ENCODE measurements at places on chromosomes 1 and 21.

DNA sequence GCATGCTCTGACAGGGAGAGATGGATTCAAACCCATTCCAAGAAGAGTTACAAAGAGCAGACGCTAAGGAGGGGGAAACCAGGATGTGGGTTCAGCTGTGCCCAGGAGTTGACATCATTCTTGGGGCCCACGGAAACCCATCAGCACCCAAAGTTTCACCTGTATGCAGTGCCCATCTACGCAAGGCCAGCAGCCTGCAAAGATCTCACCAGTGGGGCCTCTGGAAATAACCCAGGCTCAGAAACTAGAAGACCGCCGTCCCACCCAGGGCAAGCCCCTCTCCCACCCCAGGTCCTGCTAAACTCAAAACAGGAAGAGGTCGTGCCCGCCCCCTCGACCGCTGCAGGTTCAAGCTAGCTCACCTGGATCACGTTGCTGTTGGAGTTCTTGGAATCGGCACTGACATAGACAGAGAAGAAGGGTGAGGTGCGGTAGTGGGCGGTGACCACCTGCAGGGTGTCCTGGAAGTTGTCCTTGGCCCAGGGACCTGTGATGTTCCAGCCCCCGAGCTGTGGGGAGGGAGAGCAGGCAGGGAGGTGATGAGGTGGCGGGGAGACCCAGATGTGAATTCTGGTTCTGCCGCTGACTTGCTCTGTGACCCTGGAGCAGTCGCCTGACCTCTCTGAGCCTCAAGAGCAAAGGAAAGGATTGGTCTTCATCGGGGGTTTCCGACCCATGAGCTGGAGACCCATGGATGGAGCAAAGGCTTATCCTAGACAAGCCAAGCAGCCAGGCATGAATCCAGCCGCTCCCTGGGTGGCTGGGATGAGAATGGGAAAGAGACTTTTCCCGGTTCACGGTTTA, 31.7 kb downstream of the ECE1 start:
- no peak for DNase-seq

DNA sequence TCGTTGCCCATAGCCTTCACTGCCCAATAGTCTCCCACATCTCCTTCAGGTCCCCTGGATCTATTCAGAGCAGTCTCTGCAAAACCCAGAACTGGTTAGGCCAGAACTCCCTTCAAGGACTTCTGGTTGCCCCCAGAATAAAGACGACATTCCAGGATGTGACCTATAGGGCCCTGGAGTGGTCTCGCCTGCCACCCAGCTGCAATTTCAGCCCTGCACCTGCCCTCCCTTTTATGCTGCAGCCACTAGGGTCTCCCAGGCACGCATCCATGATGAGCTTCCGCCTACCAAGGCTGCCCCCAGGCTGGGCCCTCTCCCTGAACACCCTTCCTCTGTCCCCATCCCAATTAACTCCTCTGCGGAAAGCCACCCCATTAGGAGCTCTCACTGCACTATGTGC, 7.2 kb upstream of the TSPEAR start:
- DNase-seq: no peak

GRCh38 chr1:197321811-197322210, 53.8 kb downstream of the CRB1 start:
- no peak for DNase-seq

DNA sequence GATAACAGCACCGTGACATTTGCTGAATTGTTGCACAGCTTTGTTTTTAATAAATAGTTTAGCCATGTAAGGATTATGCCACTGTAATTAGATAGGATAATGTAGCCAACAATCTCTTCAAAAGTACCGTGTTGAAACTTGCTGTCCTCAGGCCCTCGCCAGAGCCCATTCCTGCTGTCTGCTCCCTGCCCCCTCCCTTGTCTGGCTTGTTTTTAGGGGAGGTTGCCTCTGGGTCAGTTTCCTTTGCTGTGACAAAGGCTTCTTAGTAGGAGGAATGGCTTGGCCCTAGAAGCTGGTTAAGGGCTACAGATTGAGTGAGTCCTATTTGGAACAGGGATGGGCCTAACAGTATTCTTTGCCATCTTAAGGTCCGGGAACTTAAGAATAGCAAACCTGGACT, 107.9 kb downstream of the LMO4 start:
- DNase-seq: no peak

DNA sequence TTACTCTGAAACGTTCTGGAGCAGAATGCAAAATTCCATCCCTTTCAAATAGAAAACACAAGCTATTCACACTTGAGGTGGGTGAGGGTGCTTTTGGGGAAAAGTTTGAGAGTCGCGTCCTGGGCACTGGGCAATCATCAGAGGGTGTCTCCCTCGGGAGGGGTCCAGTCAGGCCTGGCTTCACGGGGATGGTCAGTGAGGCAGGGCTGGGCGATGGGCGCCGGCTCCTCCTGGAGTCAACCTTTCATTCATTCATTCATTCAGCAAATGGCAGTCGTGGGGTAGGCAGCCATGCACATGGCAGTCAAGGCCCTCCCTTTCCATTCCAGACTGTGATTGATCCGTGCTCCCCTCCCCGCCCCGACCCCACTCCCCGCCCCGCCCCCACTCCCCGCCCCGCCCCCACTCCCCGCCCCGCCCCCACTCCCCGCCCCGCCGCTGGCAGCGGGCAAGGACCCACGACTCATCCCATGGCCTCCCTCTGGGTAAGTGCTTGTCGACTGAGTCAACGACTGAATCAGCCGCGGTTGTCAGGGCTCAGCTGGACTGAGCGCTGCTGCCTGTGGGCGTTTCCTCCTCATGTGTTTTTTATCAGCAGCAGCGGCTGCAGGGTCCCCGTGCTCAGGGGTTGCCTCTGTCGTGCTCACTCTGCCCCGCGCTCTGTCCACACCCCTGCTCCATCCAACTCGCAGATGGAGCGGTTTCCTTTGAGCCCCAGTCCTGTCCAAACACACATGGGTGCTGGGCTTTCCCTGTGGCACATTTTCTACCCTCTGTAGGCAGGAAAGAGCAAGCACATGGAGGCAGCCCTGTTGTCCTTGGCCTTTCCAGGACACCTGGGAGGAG, 12.5 kb upstream of the SPSB1 start:
- no peak for DNase-seq

DNA sequence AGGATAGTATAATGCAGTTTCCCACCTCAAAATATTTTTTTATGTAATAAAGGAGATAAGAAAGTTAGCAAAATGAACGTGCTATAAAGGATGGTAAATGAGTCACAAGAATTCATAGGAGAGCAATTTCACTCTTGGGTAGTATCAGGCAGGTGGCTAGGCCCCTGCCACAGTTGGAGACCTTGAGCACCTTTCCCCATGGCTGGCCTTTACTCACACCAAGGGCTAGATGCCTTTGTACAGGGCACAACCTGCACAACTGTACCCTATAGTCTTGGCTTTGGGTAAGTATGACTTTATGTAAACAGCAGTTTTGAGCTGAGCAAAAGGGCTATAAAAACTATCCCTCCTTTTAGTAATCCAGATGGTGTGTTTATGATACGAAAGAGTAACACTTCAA, 85.1 kb downstream of the CTH start:
- DNase-seq: no peak

- no peak for DNase-seq
Measured at GRCh38 chr1:119228335-119229080, 88.1 kb upstream of the WARS2 start.

- DNase-seq: no peak
Measured at GRCh38 chr1:200206761-200207160, 179.3 kb downstream of the NR5A2 start.

GRCh38 chr21:38386967-38387366, 111.3 kb downstream of the ERG start:
- no peak for DNase-seq

DNA sequence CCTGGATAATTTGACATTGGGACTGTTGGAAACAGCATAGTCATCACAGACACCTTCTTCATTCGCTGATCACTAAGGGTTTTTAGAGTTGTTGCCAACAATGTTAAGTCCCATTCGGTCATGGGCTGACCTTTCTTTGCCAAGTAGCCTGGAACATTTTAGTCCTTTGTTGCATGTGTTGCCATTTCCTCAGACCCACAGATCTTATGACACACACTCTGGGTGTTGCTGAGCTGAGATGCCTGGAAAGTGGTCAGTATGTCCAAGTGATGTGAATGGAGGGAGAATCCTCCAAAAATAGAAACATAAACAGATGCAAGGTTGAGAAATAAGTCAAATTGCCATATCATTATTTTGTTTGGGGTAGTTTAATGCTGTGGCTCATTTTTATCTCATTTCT, 61.5 kb upstream of the GJA5 start:
- DNase-seq: no peak

GRCh38 chr1:160665330-160666078, 18.7 kb upstream of the SLAMF1 start:
- DNase-seq: no peak

- DNase-seq: no peak
Measured at GRCh38 chr1:74679811-74680210, 6.2 kb upstream of the ERICH3 start.

- no peak for DNase-seq
Measured at GRCh38 chr1:243883551-243883950, 33.5 kb upstream of the AKT3 start.

DNA sequence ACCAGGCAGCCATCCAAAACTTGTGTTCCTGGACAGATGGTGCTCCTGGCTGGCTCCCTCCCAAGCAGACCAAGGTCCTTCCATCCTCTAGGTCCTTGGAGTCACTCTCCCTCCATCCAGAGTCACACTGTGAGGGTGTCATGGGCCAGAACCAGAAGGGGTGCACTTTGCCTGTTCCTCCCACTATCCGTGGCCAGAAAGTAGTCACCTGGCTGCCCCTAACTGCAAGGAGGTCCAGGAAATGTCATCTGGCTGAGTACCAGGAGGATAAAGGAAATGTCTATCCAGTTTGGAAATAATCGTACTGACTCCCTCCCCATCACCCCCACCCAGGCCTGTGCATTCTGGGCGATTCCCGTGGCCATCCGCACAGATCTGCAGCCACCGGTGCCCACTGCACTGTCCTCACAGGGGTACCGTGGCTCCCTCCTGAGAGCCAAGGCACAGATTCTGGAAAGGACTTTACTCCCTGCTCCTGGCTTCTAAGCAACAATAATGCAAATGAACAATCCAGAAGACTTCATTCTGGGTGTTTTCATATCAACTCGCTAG, 253.2 kb downstream of the NPHP4 start:
- no peak for DNase-seq
